NCI-H2171 treated with DMSO at 0.1 percent for 48 hours (cell line): ENCODE measurements at places on chromosomes 7 and 10.
A peak's percentile ranks its signal among the peaks of the same experiment; 100 is the strongest.

DNA sequence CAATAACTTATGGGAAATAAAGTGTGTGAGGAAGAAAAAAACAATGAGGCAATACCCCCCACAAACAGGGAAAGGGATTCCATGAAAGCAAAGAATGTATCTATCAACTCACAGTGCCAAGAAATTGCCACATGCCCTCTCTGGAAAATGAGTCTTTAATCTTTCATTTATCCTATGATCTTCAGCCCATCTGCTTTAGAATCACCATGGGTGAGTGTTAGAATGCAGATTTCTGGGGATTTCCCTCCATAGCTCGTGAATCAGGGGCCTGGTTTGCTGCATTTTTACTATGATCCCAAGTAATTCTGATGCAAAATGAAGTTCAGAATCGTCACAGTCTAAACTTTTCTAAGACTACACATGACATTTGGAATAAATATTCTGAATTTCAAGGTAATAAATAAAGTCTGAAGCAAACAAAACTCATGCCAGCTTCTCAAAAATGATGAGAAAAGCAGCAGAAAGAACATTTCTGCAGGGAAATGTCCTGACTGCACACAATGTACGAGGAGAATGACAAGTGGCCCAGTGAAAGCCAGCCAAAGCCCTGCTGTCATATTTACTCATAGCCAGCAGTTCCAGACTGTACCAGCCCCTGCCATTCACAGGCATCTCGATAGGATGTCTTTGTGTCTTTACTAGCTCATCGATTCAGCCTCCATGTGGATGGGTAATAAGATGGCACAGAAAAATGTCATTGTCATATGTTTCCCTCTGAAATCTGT is 167.1 kb downstream of the ELMO1 start:
- no peak for DNase-seq

DNA sequence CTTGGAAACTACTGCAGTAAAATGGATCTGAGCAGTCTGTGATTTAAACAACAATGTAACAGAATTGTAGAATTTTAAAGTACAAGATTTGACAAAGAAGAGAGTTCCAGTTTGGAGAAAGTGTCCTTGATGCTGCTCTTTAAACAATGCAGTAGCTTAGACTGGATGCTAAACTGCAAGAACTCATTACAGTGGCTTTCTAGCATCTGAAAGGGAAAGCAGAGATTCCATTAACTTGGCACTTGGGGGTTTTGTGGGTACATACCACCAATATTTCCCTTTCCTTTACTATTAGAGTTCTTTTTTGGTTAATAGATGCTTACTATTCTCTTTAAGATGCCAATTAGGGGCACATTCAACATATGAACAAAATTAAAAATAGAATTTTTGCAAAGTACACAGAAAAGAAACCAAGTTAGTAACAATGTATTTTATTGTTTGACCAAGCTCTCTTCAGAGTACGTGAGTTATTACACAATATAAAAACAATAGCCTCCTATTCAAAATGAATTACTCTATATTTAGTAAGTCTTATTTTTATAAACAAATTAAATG is 11.9 kb downstream of the PSTK start:
- no peak for DNase-seq

GRCh38 chr10:16297642-16298041 is 139.2 kb upstream of the PTER start:
- no peak for DNase-seq

DNA sequence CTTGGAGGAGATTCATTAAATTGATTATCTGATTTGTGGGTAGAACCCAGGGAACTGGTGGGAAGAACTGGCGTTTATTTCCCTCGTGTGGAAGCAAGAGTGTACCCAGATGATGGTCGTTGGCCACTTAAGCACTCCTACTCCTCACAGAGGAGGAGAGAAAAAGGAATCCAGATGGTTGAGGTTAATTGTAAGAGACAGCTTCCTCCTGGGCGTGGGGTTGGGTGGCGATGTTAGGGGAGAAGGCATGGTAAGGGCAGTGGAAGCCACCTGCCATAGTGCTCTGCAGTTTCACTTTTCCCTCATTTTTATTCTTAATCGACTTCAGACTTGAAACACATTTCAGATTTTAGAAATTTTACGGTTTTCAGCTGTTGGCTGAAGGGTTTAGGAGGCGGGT is 104.1 kb downstream of the DOCK1 start:
- peak; percentile 58 for DNase-seq

- DNase-seq: no peak
These were observed 473.6 kb downstream of the PARD3 start for GRCh38 chr10:34341473-34341872.

GRCh38 chr7:150778738-150779301 is 21.3 kb downstream of the TMEM176B start:
- DNase-seq: peak; percentile 82

- no peak for DNase-seq
These were observed 2.0 kb downstream of the OAT start for GRCh38 chr10:124416733-124417132.

DNA sequence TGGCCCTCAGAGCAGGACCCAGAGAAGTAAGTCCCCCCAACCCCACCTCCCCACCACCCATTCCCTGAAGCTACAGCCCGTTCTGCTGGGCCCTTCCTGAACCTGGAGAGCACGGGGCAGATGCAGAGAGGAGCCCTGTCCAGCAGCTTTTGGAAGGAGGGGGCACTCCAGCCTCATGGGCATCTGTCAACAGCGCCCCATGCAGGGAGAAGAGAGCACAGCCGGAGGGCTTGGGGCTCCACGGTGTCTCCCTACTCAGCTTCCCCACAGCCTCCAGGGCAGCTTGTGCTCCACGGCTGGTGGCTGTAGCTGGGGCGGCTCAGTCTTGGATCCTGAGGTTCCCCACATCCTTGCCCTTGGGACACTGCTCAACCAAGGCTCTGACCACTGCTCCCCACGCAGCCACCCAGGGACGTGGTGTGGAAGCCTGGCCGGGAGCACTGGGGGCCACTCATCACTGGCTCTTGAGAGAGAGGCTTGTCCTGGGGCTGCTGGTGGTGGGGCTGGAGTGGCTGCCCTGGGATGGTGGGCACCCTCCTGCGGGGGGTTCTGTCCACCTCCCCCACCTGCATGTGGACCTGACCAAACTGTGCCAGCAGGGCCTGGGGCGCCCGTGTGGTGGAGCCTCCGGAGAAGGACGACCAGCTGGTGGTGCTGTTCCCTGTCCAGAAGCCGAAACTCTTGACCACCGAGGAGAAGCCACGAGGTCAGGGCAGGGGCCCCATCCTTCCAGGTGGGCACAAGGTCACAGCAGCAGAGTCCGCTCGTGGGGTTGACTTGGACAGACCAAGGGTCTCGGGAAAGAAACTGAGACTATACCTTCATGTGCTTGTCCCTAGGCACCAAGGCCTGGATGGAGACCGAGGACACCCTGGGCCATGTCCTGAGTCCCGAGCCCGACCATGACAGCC is 4.5 kb downstream of the PRAP1 start:
- no peak for DNase-seq

GRCh38 chr10:116769791-116770190 is 27.4 kb upstream of the HSPA12A start:
- no peak for DNase-seq

DNA sequence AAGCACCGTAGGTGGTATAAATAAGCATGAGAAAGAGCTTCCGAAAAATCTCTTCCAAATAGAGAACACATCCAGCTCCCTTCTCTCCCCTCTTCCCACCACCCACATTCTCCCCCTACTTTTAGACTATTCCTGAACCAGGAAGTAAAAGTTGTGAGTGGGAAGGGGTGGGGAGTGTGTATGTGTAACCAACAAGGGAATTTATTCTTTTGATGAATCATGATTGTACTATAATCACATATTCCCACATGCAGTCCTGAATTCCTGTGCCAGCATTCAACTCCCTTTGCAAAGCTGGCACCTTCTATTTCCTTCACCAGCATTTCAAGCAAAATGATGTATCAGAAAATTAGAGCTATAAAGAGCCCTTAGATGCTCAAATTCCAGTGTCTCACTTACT is 230.6 kb upstream of the CHRM2 start:
- DNase-seq: no peak

DNA sequence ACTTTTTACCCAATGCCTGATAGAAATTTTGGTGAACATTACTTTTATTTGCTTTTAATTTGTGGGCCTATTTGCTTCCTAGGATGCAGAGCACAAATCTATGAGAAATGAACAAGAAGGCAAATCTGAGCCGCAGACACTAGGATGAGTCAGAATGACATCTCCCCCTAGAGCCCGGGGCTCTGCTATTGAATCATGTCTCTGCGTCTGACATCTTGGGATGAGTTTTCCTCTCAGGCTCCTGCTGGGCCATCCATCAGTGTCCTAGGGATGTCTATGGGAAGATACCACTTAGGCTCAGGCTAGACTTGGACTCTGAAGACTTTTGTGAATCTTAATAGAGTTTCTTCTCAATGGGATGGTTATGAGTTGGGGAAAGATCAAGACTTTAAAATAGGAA is 157.3 kb upstream of the MTPN start:
- no peak for DNase-seq

- DNase-seq: no peak
These were observed 7.7 kb downstream of the KCNMA1 start for GRCh38 chr10:77629775-77630506.

DNA sequence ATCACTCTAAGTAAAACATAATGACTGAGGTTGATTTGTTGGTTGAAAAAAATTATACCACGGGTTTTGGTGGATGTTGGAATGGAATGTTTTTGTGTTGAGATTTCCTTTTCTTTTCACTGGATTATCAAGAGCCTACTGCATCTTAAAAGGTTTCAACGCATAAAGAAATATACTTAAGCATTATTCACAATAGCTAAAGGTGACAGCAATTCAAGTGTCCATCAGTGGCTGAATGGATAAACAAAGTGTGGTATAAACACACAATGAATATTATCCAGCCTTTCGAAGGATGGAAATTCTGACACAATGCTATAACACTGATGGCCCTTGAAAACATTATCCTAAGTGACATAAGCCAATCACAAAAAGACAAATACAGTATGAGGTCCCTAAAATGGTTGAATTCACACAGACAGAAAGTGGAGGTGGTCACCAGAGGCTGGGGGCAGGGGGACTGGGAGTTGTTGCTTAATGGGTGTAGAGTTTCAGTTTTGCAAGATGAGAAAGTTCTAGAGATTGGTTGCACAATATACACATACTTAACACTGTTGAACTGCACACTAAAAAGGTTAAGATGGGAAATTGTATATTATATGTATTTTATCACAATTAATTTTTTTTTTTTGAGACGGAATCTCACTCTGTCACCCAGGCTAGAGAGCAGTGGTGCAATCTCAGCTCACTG is 122.3 kb downstream of the NRP1 start:
- no peak for DNase-seq

GRCh38 chr7:30898411-30898810 is 13.2 kb upstream of the AQP1 start:
- DNase-seq: no peak

- no peak for DNase-seq
These were observed 3.5 kb upstream of the BPGM start for GRCh38 chr7:134643131-134643530.

DNA sequence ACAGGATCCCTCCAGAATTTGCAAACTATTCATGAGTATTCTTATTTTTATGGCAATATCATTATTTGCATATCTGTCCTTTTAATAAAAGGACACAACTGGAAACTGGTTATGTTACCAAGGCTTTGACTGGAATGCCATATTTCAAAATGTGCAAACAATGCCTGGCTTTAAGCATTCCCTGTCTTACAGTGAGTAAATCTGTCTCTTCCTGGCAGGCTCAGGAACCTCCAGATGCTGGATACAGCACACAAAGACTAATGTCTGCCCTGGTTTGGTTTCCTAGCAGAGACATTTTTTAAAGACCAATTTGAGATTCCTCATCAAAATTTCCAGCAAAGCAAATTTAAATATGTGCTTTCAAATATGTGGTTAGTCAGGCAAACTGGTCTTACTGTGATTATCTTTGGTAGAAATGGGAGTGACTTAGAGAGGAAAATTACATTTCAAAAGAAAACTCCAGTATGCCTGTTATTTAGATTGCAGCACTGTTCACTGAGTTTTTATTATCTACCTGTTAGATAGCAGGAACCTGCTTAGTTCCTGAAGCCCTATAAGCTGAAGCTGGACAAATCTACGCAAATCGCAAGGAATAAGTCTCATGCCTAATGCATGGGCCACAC is 31.3 kb downstream of the RNF216 start:
- DNase-seq: no peak

GRCh38 chr10:93333278-93333978 is 148.7 kb downstream of the MYOF start:
- DNase-seq: no peak

DNA sequence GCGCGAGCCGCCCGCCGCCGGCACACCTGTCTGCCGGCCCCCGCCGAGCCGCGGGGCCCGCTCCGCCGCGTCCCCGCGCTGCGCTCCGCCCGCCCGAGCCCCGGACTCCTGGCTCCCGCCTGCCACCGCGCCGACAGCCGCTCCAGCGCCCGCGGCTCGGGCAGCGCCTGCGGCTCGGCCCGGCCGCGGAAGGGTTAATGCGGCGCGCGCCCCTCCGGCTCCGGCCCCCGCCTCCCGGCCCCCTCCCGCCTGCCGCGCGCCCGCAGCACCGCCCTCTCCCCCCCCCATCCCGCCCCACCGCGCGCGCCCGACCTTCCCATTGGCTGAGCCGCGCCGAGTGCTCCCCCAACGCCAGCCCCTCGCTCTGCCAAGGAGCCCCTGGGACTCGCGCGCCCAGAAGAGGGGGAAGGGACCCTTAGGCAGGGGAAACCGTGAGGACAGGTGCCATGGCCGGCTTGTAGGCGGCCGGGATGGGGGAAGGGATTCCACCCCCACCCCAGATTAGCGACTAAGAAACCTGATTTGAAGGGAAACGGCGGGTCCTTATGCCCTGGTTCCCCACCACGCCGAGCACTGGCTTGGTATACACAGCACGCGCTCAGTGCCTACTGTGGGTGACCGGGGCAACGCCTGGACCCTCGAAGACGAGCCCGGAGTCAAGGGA is at the start of gene KCNH2:
Gene KCNH2, minus strand, starts transcription at position 196 of the 664 bp plus-strand sequence. CDS start 408 bp downstream, outside the sequence.
- peak; percentile 89 for DNase-seq

DNA sequence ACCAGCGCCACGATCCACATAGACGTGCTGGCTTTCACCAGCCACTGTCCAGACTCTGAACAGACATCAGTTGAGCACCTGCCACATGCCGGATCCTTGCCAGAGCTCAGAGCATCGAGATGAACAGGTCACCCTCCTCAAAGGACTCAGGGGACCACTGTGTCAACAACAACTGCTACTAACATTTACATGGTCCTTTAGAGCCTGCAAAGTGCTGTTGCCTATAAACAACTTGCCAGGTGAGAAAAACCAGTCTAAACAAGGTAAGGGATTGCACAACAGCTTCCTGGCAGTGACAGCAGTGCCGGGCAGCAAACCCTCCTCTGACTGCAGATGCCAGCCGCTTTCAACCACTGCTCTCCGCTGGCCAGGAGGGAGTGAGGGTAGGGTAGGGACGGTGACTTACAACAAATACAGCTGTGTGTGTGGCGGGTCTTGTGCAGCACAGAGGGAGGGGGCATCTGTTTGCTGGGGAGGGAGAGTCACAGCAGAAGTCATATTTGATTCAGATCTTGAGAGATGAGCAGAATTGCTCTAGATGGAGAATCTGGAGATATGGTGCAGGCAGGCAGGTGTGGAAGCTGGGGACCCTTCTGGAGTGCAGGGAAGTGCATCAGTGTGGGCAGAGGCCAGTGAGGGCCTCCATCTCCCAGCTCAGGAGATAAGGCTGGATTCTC is 32.8 kb upstream of the RHEB start:
- DNase-seq: peak; percentile 82

GRCh38 chr7:47551668-47552440 is 30.1 kb downstream of the TNS3 start:
- no peak for DNase-seq
